Activated CD4-positive, alpha-beta memory T cell treated with anti-CD3 and anti-CD28 coated beads for 36 hours (primary cell): ENCODE measurements at places on chromosomes 1 and 21. TPM values are rescaled to one million over a fixed set of nuclear protein-coding genes. Genes with fewer than 3 reads are reported as not detected.

- no peaks in the 10 kb centered on the region for H3K36me3 ChIP-seq
- no peaks in the 10 kb centered on the region for H3K27me3 ChIP-seq
- H3K4me1 ChIP-seq, result peaks cover 10% of the 10 kb centered on the region
- DNase-seq, result peak; percentile 85
- no peak overlapping the region for H3K4me3 ChIP-seq
Observed at GRCh38 chr1:153509729-153510354, 25.9 kb downstream of the S100A6 start.

DNA sequence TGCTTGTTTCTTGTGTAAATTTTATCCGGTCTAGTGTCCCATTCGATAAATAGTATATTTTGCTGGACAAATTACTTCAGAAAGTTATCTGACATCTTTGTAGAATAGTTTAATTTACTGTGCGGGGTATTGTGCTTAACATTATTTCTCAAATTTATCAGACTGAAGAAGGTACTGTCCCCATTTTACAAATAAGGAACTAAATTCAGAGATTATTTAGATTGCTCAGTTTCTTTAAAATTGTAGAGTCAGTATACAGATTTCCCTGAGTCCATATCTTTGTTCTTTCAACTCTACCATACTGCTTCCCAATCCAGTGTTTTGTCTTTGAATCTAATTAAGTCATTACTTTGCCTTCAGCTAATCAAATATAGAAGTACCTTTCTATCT lies 6.4 kb downstream of the ATP5PB start:
- H3K36me3 ChIP-seq, result peaks cover 55% of the 10 kb centered on the region
- no peak overlapping the region for H3K4me3 ChIP-seq
- no peaks in the 10 kb centered on the region for H3K27me3 ChIP-seq
- peak overlapping the region; percentile 79 for H3K27ac ChIP-seq
- peaks cover 51% of the 10 kb centered on the region for H3K4me1 ChIP-seq

- H3K36me3 ChIP-seq, result peaks cover 49% of the 10 kb centered on the region
- no peak overlapping the region for H3K4me3 ChIP-seq
- H3K27ac ChIP-seq, result no peak overlapping the region
- peaks cover 16% of the 10 kb centered on the region for H3K4me1 ChIP-seq
Observed at GRCh38 chr1:38020396-38020795, 7.9 kb downstream of the UTP11 start.

- H3K4me1 ChIP-seq, result peaks cover 13% of the 10 kb centered on the region
- DNase-seq, result no peak
- no peak overlapping the region for H3K4me3 ChIP-seq
- H3K27me3 ChIP-seq, result peaks cover 3% of the 10 kb centered on the region
Observed at GRCh38 chr21:41931041-41931451, 22.8 kb downstream of the C2CD2 start.

- no peak for DNase-seq
- H3K27me3 ChIP-seq, result no peaks in the 10 kb centered on the region
- H3K4me3 ChIP-seq, result no peak overlapping the region
Observed at GRCh38 chr1:24725209-24725651, 20.0 kb upstream of the CLIC4 start.

GPR153 gene
- total RNA-seq, result 0.26 TPM

PGLYRP4 gene
- total RNA-seq, result not detected
